Vagina (tissue), 2 donors: ENCODE measurements at places on chromosomes 11 and 22. TPM values are rescaled to one million over a fixed set of nuclear protein-coding genes. Genes with fewer than 3 reads are reported as not detected.

GRCh38 chr11:71120471-71120896 lies 131.9 kb downstream of the SHANK2 start:
- H3K36me3 ChIP-seq: no peaks in the 10 kb centered on the region
- DNase-seq: no peak
- no peak overlapping the region for H3K27ac ChIP-seq
- no peak overlapping the region for H3K4me3 ChIP-seq

- no peaks in the 10 kb centered on the region for H3K36me3 ChIP-seq
- no peaks in the 10 kb centered on the region for H3K4me1 ChIP-seq
- no peaks in the 10 kb centered on the region for H3K27me3 ChIP-seq
- no peak for DNase-seq
- H3K27ac ChIP-seq: no peak overlapping the region
- no peak overlapping the region for H3K4me3 ChIP-seq
Observed at GRCh38 chr11:130300567-130300966, 14.2 kb downstream of the ZBTB44 start.

GRCh38 chr11:78606667-78607066 lies 32.0 kb upstream of the NARS2 start:
- H3K4me3 ChIP-seq: no peak overlapping the region
- no peaks in the 10 kb centered on the region for H3K4me1 ChIP-seq
- no peaks in the 10 kb centered on the region for H3K27me3 ChIP-seq
- no peak for DNase-seq
- H3K36me3 ChIP-seq: no peaks in the 10 kb centered on the region
- H3K27ac ChIP-seq: no peak overlapping the region

- H3K27ac ChIP-seq: no peak overlapping the region
- no peak overlapping the region for H3K4me3 ChIP-seq
- H3K27me3 ChIP-seq: no peaks in the 10 kb centered on the region
- H3K36me3 ChIP-seq: no peaks in the 10 kb centered on the region
- no peaks in the 10 kb centered on the region for H3K4me1 ChIP-seq
Observed at GRCh38 chr11:45687836-45688235, 22.4 kb upstream of the CHST1 start.

GRCh38 chr22:31340765-31341247 lies 5.3 kb downstream of the PATZ1 start:
- no peak overlapping the region for H3K27ac ChIP-seq
- no peaks in the 10 kb centered on the region for H3K27me3 ChIP-seq
- no peaks in the 10 kb centered on the region for H3K36me3 ChIP-seq
- no peak for DNase-seq
- H3K4me3 ChIP-seq: no peak overlapping the region

DNA sequence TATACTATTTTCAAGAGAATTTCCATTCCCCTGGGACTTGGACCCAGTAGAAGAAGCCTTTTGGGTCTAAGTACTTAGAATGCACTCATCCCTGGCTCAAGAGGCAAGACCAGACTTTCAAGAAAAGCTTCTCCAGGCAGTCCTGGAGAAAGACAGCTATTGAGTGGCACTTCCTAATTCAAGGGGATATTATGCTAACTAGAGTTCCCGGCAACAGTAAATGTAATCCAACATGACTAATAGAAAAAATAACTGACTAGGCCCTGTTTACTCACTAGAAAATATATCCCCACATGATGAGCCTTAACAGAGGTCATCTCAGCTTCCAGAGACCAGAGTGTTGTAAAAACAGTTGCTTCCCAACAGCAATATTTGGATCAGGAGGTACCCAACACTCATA lies 47.2 kb upstream of the AKIP1 start:
- peak overlapping the region; percentile 20 for H3K27ac ChIP-seq
- peaks cover 53% of the 10 kb centered on the region for H3K4me1 ChIP-seq
- no peaks in the 10 kb centered on the region for H3K36me3 ChIP-seq

DNA sequence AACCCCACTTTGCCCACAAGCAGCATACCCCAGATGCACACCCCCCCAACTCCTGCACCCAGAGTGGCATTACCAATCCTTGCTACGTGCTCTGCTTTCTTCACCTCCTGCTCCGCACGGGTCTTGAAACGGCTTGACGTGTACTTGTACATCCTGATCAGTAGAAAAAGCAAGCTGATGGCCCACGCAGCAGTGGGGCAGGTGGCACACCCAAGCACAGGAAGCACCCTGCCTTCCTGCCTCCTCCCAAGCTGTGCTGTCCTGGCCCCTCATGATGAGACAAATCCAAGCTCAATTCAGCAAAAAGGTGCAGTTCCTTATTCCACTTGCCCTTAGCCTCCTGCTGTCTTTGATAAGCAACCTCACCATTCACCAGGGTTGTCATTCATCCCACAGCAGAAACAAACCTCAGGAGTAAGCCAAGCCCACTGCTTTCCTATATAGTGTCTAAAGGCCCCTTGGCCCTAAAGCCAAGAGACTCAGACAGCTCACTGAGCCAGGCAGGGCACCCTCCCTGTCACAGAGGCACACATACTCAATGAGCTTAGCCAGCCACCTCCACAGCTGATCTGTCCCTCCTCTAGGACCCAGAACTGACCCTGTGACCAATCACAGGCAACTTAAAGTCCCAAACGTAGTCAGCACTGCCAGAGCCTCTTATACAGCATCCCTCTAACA lies 27.8 kb downstream of the MORC2 start:
- no peak overlapping the region for H3K27ac ChIP-seq
- H3K36me3 ChIP-seq: peaks cover 93% of the 10 kb centered on the region
- H3K4me1 ChIP-seq: no peaks in the 10 kb centered on the region
- no peaks in the 10 kb centered on the region for H3K27me3 ChIP-seq
- DNase-seq: no peak

DNA sequence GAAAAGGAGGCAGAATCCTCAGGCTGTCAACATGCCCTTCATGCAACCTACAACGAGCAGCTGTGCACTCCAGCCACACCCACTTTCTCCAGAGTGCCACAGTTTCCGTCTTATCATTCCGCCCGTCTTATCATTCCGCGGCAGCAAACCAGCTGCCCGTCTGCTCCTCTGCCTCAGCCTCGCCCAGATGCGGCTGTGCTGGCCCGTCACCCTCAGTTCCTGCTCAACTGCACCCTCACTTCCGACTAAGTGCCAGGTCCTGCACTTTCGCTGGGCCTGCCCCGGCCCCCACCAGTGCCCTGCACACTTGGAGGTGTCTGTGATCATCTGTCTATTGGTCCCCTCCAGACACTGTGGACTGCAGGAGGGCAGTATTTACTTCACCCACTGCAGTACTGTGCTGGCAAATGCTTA lies 43.7 kb downstream of the MICAL3 start:
- H3K27me3 ChIP-seq: no peaks in the 10 kb centered on the region
- DNase-seq: no peak
- H3K36me3 ChIP-seq: no peaks in the 10 kb centered on the region
- H3K4me3 ChIP-seq: no peak overlapping the region
- peaks cover 27% of the 10 kb centered on the region for H3K4me1 ChIP-seq

DNA sequence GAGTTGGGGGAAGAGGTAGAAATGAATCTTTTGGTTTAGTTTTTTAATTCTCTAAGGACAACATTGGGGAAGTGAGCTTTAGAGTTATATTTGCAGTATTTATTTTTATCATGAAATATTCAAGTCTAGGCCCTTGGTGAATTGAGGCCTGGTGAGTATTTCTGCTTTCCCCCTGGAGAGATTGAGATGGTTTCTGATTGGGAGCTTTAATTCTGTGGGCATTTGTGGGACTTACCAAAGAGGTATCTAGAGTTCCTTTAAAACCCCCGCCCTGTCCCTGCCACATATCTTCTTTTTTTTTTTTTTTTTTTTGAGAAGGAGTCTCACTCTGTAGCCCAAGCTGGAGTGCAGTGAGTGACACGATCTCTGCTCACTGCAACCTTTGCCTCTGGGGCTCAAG lies 9.6 kb downstream of the ACO2 start:
- DNase-seq: no peak
- no peak overlapping the region for H3K27ac ChIP-seq
- no peaks in the 10 kb centered on the region for H3K27me3 ChIP-seq
- peaks cover 48% of the 10 kb centered on the region for H3K4me1 ChIP-seq
- no peak overlapping the region for H3K4me3 ChIP-seq

- no peaks in the 10 kb centered on the region for H3K4me1 ChIP-seq
- H3K27ac ChIP-seq: no peak overlapping the region
- DNase-seq: no peak
- H3K27me3 ChIP-seq: no peaks in the 10 kb centered on the region
- H3K36me3 ChIP-seq: peaks cover 8% of the 10 kb centered on the region
Observed at GRCh38 chr11:111749646-111750045, 16.5 kb downstream of the PPP2R1B start.

GRCh38 chr11:113163291-113164030 lies 150.9 kb upstream of the TTC12 start:
- no peaks in the 10 kb centered on the region for H3K27me3 ChIP-seq
- H3K36me3 ChIP-seq: no peaks in the 10 kb centered on the region
- DNase-seq: no peak
- no peak overlapping the region for H3K27ac ChIP-seq

GRCh38 chr11:104547996-104548661 lies 350.1 kb downstream of the CASP12 start:
- DNase-seq: no peak
- no peak overlapping the region for H3K4me3 ChIP-seq
- H3K27me3 ChIP-seq: no peaks in the 10 kb centered on the region
- no peaks in the 10 kb centered on the region for H3K36me3 ChIP-seq

GRCh38 chr11:16899708-16900303 lies 114.4 kb downstream of the PLEKHA7 start:
- no peaks in the 10 kb centered on the region for H3K36me3 ChIP-seq
- H3K4me3 ChIP-seq: no peak overlapping the region
- H3K27ac ChIP-seq: no peak overlapping the region
- DNase-seq: no peak
- no peaks in the 10 kb centered on the region for H3K27me3 ChIP-seq
- peaks cover 9% of the 10 kb centered on the region for H3K4me1 ChIP-seq

- H3K4me1 ChIP-seq: no peaks in the 10 kb centered on the region
- H3K4me3 ChIP-seq: no peak overlapping the region
- no peaks in the 10 kb centered on the region for H3K27me3 ChIP-seq
- H3K27ac ChIP-seq: no peak overlapping the region
Observed at GRCh38 chr11:17572791-17573460, 25.9 kb downstream of the OTOG start.

NLRX1 gene
- total RNA-seq: 15.5 TPM

FAM227A gene
- 0.25 TPM for total RNA-seq

SLC22A25 gene
- total RNA-seq: 0.98 TPM

DLG2 gene
- 10.1 TPM for total RNA-seq

HTR3B gene
- not detected for total RNA-seq

OR10W1 gene
- not detected for total RNA-seq

RIMBP3B gene
- total RNA-seq: not detected
